Kidney (tissue), 22 donors: ENCODE measurements at places on chromosomes 1 and 21. TPM values are rescaled to one million over a fixed set of nuclear protein-coding genes. Genes with fewer than 3 reads are reported as not detected.

GRCh38 chr1:174206148-174206836, 47.0 kb downstream of the RABGAP1L start:
- no peaks in the 10 kb centered on the region for H3K4me1 ChIP-seq
- H3K27me3 ChIP-seq: no peaks in the 10 kb centered on the region
- no peak for DNase-seq

Gene ITLN1
- 15.4 TPM for polyA plus RNA-seq

GRCh38 chr1:206769304-206769731, 1.3 kb upstream of the IL19 start:
- H3K4me3 ChIP-seq: no peak overlapping the region
- H3K4me1 ChIP-seq: no peaks in the 10 kb centered on the region
- no peaks in the 10 kb centered on the region for H3K36me3 ChIP-seq
- H3K27ac ChIP-seq: no peak overlapping the region

Gene NCDN
- polyA plus RNA-seq: 14.3 TPM

DNA sequence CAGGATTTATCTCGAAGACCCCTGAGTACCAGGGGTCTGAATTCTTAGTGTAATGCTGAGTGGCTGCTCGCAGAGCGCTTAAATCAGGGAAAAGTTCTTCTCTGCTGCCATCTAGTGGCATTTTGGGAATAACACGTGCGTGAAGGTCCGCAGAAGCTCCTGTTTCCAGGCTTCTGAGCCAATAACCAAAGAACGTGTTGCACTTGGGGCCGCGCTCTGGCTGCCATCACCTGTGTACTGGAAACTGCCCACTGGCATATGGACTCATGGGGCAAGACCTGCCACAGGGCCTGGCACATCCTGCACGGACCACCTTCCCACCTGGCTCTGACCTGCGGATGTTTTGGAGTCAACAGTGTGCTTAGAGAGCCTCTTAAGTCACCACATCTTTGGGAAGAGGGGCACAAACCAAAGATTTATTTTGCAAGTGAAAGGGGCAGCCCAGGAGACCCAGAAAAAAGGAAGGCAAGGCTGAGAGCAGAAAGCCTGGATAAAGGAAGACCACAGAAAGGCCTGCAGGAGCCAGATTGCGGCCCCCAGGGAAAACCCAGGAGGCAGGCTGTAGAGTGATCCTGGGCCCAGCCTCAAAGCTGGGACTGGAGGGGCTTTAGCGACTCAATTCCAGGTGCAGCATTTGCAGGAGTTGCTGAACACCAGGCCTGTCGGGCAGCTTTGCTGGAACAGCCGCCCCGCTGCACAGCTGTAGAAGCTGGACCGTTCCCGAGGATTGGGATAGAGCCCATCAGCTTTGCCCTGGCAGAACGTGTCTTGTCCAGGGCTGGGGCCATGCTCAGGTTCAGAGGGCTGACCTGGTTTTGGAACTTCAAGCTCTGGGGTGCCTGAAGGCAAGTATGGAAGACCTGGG, 13.0 kb downstream of the CHIT1 start:
- H3K4me1 ChIP-seq: no peaks in the 10 kb centered on the region
- no peak overlapping the region for H3K4me3 ChIP-seq
- DNase-seq: peak; percentile 79
- no peaks in the 10 kb centered on the region for H3K36me3 ChIP-seq

Gene LCE2A
- not detected for polyA plus RNA-seq

GRCh38 chr1:22914633-22915217, 57.9 kb downstream of the LACTBL1 start:
- H3K27ac ChIP-seq: no peak overlapping the region
- no peaks in the 10 kb centered on the region for H3K27me3 ChIP-seq

- H3K4me3 ChIP-seq: peak overlapping the region; percentile 77
- no peaks in the 10 kb centered on the region for H3K36me3 ChIP-seq
- no peaks in the 10 kb centered on the region for H3K27me3 ChIP-seq
- H3K4me1 ChIP-seq: no peaks in the 10 kb centered on the region
- peak; percentile 37 for DNase-seq
Measured at GRCh38 chr1:171841931-171842761, 848 bp downstream of the DNM3 start.

GRCh38 chr1:206558794-206559671, 51.7 kb downstream of the RASSF5 start:
- no peaks in the 10 kb centered on the region for H3K36me3 ChIP-seq
- H3K27me3 ChIP-seq: no peaks in the 10 kb centered on the region
- H3K4me1 ChIP-seq: peaks cover 13% of the 10 kb centered on the region

DNA sequence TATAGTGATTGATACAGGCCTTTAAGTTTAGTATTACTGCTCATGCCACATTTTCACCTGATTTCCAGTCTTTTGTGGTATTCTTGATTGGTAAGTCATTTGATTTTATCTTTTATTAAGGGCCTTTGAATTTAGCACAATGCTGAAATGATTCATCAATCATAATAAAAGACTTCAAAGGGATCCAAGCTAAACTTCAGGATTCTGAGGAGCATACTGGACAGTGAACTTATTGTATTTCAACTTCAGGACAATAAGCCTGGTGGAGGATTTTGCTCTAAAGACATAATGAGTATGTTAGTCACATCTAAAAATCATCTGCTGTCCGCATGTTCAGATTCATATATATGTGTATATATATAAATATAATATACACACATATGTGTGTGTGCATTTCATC, 233.3 kb downstream of the SETD4 start:
- H3K27ac ChIP-seq: no peak overlapping the region
- no peaks in the 10 kb centered on the region for H3K36me3 ChIP-seq
- no peaks in the 10 kb centered on the region for H3K27me3 ChIP-seq
- no peak for DNase-seq
- H3K4me3 ChIP-seq: no peak overlapping the region

DNA sequence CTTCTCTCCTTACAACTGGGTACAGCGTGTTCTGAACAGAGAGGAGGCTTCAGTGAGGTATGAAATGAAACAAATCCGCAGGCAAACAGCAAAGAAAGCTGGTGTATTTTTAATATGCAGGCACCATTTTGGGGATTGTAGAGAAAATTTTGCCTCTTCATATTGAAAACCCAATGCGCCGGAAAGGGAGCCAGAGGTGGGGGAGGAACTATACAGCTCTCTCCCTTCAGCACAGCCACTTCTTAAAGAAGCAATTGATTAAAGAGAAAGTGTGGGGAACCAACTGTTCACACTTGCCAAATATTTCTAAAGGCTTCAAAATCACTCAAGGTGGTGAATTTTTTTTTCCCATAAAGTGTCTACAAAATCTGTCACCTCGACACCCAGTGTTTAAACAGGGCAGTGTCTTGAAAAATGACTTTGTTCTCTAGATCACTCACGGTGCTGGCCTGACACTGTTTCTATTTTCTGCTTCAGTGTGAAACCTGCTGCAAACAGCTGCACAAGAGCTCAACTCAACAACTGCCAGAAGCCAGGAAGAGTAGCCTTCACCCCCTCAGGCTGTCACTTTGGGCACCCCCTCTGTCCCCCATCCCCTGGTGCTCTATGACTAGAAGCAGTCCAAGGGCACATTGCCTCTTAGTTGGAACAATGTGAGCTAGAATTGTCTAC, 123.8 kb upstream of the CTTNBP2NL start:
- H3K4me3 ChIP-seq: no peak overlapping the region
- H3K27ac ChIP-seq: no peak overlapping the region
- no peaks in the 10 kb centered on the region for H3K36me3 ChIP-seq
- no peak for DNase-seq

- H3K27me3 ChIP-seq: peaks cover 58% of the 10 kb centered on the region
- no peak overlapping the region for H3K27ac ChIP-seq
- H3K4me1 ChIP-seq: no peaks in the 10 kb centered on the region
- DNase-seq: no peak
- peak overlapping the region; percentile 44 for H3K4me3 ChIP-seq
Measured at GRCh38 chr1:180228648-180229482, 1.2 kb upstream of the LHX4 start.

Gene SMIM34
- polyA plus RNA-seq: 1.7 TPM

DNA sequence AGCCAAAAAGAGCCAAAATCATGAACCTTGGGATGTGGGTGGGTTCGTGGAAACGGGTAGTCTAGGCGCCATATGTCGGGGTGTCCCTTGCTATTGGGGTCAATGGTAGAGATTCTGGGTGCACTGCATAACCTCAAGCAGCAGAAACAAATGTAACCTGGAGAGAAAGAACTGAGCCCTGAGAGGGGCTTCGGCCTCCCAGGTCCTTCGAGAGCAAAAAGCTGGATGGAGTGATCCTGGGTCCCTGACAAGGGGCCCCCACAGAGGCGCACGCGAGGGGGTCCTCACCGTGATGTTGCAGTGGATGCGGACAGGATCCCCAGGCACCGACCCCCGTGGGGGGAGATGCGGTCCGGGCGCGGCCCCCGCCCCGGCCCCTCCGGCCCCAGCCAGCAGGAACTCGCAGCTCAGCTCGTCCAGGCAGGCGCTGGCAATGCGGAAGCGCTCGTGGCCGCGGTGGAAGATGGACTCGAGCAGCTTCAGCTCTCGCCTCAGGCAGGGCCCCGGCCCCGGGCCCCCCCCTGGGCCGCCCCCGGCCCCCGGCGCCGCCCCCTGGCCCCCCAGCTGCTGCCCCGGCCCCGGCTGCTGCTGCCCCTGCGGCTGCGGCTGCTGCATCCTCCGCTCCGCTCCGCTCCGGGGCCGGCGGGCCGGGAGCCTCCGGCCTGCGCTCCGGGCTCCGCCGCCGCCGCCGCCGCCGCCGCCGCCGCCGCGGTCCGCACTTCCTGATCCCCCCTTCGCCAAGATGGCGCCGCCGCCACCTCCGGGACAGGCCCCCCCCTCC, at the start of gene UBE2Q1:
Gene UBE2Q1 (minus strand): TSS at position 724 of the 781 bp plus-strand sequence. CDS start 109 bp downstream, at position 615.
- H3K4me3 ChIP-seq: peak within 1 kb of the TSS; percentile 96
- peaks cover 13% of the 10 kb centered on the region for H3K4me1 ChIP-seq
- peak within 1 kb of the TSS; percentile 93 for H3K27ac ChIP-seq
- no peak for DNase-seq
- peaks cover 30% of the 10 kb centered on the region for H3K36me3 ChIP-seq
- H3K27me3 ChIP-seq: no peaks in the 10 kb centered on the region

- H3K27ac ChIP-seq: no peak overlapping the region
- no peak for DNase-seq
- H3K36me3 ChIP-seq: no peaks in the 10 kb centered on the region
- peaks cover 7% of the 10 kb centered on the region for H3K4me1 ChIP-seq
- no peak overlapping the region for H3K4me3 ChIP-seq
- no peaks in the 10 kb centered on the region for H3K27me3 ChIP-seq
Measured at GRCh38 chr1:109479311-109479710, 4.4 kb upstream of the ATXN7L2 start.

Gene NBPF3
- polyA plus RNA-seq: 5.5 TPM

DNA sequence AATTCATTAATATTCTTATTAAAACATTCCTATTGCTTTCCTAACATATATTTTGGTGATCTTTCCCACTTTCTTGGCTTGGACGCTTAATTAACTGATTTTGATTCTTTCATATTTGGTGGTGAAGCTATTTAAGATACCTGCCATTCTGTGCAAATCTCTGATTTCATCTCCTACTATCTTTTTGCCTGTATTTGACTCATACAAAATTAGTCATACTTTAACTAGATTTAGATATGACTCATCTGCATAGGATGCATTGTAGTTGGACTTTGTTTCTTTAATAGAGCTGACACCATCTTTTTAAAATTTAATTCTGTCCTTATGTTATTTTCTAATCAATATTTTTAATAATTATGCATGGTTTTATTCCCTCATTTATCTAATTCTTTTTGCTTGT, 93.8 kb upstream of the PLPPR4 start:
- DNase-seq: no peak
- no peak overlapping the region for H3K27ac ChIP-seq
- H3K4me1 ChIP-seq: no peaks in the 10 kb centered on the region

Gene HSPA6
- polyA plus RNA-seq: 2.6 TPM

GRCh38 chr1:244150071-244150470, 99.0 kb downstream of the ZBTB18 start:
- H3K4me1 ChIP-seq: no peaks in the 10 kb centered on the region
- DNase-seq: no peak
- no peaks in the 10 kb centered on the region for H3K36me3 ChIP-seq
- no peak overlapping the region for H3K4me3 ChIP-seq
- no peaks in the 10 kb centered on the region for H3K27me3 ChIP-seq

Gene NES
- polyA plus RNA-seq: 44.3 TPM

DNA sequence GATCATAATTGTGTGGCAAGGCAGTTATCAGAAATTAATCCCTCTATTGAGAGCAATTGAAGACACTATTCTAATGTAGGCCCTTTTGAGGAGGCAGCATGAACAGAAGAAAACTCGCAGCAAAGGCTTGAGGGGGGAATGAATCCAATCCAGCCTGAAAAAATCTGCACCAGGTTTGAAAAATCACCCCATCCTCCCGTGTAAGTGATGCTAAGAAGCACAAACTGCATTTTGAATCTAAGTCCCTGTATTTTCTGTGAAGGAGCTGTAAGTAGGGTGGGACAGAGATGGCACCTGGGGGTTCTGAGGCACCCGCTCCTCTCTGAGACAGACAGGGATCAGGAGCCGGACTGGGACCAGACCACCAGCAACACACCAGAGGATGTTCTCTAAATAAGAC, at the start of gene CRB1:
Gene CRB1 (plus strand): TSS at position 241 of the 400 bp plus-strand sequence. CDS start 161 bp downstream, outside the sequence.
- DNase-seq: peak; percentile 28
- no peaks in the 10 kb centered on the region for H3K36me3 ChIP-seq
- no peak within 1 kb of the TSS for H3K4me3 ChIP-seq
- no peaks in the 10 kb centered on the region for H3K27me3 ChIP-seq
- H3K4me1 ChIP-seq: no peaks in the 10 kb centered on the region

GRCh38 chr1:42122408-42122807, 30.8 kb upstream of the GUCA2B start:
- H3K4me3 ChIP-seq: no peak overlapping the region
- DNase-seq: no peak
- no peaks in the 10 kb centered on the region for H3K4me1 ChIP-seq
- H3K27ac ChIP-seq: no peak overlapping the region

DNA sequence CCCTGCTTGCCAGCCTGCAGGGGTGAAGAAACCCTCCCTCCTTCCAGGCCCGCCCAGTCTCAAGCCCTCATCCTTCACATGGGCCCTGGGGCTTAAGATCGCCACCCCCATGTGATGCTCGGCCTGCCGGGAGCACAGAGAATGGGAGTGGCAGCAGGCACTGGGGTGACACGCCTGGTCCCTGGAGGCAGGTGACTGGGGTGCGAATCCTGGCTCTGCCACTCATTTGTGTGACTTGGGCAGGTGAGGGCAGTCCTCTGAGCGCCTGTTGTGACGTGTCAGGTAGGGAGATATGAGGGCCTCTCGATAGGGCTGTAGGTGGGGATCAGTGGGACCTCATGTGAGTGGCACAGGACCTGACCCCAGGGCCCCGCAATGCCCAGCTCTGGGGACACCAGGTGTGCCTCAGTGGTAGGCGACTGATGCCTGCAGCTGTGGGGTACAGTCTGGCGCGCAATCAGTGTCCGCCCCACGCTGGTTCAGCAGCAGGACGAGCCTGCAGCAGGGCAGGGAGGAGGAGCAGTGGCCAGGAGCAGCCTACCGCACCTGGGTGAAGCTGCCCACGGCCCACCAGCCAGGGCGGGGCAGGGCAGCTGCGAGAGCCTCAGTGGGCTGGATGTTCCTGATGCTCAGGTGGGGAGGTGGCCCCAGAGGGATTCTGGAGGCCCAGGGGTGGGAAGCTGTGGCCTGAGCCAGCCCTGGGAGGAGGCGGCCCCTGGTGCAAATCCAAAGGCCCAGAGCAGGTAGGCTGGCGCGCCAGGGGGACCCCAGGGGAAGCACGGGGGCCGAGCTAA, 6.2 kb downstream of the SH2D5 start:
- H3K27ac ChIP-seq: no peak overlapping the region
- no peak overlapping the region for H3K4me3 ChIP-seq
- no peak for DNase-seq
- no peaks in the 10 kb centered on the region for H3K36me3 ChIP-seq
- H3K4me1 ChIP-seq: no peaks in the 10 kb centered on the region
